Activated T-cell treated with anti-CD3 and anti-CD28 coated beads, Interleukin-2, amount 50 U/mL, for 72 hours (primary cell): ENCODE measurements at places on chromosomes 5 and 9.

GRCh38 chr9:115378758-115379157 is 260.8 kb upstream of the TNC start:
- no peak for DNase-seq

DNA sequence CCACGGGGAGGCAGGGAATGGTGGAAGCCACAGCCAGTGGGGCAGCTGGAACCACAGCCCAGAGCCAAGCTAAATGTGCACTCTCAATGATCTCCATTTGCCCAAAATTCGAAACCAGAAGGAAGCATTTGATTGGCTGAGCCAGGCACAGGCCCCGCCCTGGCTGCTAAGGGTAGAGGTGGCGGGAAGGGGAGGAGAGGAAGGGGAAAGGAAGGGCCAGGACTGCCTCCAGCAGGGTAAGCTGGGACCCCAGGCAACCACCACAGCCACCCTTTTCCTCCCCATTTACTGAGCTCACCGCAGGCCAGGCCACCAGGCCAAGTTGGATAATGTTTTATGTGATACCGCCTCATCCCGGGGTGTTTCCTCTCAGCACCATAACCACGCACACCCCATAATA is 100.3 kb upstream of the RAPGEF1 start:
- peak; percentile 37 for DNase-seq

- no peak for DNase-seq
Measured at GRCh38 chr5:135434591-135435466, 12.3 kb downstream of the DCANP1 start.

DNA sequence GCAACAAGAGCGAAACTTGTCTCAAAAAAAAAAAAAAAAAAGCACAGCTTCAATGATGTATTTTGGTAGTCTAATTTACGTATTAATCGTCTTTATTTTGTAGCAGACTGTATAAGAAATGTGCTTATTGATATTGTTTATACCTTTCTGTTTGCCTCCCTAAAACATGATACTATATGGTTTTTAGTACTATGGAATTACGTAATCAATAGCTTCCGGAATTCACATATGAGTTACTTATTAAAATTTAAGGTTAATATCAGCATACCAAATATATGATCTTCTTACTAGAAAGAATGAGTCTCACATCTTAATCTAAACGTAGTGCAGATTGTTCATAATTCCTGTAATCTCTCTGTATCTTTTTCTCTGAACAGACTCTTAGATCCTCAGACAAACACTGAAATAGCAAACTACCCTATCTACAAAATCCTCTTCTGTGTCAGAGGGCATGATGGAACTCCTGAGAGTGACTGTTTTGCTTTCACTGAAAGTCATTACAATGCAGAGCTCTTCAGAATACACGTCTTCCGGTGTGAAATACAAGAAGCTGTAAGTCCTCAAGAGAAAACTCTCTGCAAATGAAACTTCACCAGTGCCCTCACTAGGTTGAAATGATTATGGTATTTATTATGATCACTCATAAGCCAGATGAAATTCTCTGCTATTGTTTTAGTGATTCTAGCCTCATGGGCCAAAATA is 44.4 kb upstream of the GPR21 start:
- no peak for DNase-seq

DNA sequence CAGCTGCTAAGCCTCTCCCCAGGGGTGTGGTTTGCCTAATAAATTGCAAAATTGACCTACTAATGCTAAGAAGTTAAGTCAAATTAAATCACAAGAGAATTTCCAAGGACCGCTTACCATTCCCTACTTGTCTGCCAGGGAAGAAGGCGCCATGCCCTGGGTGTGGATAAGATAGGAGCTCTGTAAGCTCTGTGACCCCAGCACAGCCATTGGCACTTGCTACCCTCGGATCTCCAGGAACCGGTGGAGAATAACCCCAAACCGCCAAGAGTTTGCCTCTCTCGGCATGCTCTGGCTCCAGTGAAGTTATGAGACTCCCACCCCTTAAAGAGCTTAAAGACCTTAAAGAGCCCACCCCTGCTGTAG is 58.9 kb downstream of the NEURL1B start:
- DNase-seq: no peak

- peak; percentile 25 for DNase-seq
Measured at GRCh38 chr9:37035648-37036370, 1.7 kb upstream of the PAX5 start.

DNA sequence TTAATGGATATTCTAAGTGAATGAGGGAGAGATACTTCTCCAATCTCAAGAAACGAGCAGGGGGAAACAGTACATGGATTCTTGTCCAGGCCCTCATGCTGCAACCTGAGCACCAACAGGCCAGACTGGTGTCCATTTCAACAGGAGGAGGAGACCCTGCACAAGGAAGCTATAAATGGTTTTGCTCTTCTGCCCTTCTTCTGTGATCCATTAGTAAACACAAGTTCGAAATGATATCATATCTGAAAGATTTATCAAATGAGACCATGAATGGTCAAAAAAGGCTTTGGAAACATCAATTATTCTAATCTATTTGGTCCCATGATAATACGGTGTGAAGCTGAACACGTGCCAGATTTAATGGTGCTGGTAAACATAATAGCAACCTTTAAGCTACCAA is 109.8 kb downstream of the NR6A1 start:
- DNase-seq: no peak
